NCI-H446 treated with DMSO at 0.1 percent for 48 hours (cell line): ENCODE measurements at places on chromosomes 16 and 17.

DNA sequence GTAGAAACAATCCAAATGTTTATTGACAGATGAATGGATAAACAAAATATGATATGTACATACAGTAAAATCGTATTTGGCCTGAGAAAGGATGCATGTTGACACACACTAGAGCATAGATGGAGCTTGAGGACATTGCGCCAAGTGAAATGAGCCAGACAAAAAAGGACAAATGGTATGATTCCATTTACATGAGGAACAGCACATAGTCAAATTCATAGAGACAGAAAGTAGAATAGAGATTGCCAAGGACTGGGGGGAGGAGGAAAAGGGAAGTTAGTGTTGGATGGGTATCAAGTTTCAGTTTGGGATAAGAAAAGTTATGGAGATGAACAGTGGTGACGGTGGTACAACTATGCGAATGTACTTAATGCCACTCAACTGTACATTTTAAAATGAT is 47.9 kb downstream of the COPRS start:
- peak; percentile 58 for DNase-seq

DNA sequence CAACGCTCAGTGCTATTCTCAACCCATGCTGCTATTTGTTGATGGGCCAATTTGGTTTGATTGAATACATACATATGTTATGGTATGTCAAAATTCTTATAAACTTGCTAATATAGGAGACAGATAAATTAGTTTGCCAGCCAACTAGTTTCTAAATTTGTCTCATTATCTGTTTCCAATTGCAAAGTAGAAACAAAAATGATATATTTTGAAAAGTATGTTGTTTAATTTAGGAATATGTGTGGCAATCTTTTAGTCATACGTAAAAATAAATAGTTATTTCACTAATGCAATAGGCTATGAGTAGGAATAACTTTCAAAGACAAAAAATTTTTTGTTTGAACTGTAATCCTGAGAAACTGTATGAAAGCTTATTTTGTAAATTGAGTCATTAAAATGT is 210.6 kb upstream of the KCNJ16 start:
- no peak for DNase-seq

GRCh38 chr17:47701608-47702007 is 7.6 kb downstream of the TBKBP1 start:
- DNase-seq: no peak

GRCh38 chr16:4617880-4618279 is 3.2 kb upstream of the UBALD1 start:
- no peak for DNase-seq

GRCh38 chr17:6380915-6381438 is 53.9 kb downstream of the AIPL1 start:
- DNase-seq: no peak

- no peak for DNase-seq
Observed at GRCh38 chr16:71347146-71347545, 11.4 kb upstream of the CALB2 start.

DNA sequence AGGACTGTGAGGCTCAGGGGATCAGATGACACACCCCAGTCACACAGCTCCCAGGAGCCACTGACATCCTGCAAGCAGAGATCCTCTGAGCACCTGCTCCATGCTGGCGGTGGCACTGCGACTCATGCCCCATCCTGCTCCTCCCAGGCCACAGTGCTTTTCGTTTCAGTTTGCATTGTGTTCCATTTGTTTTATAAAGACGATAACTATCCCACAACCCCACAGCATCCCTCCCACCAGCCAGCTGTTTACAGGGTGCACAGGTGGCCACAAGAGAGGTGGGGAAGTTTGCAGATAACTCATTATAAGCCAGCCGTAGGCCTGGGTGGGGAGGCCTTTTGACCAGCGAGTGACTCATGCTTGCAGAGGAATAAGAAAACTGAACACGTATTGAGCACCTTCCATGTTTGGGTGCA is 28.2 kb downstream of the BCO1 start:
- no peak for DNase-seq

- DNase-seq: peak; percentile 32
Observed at GRCh38 chr17:50423553-50424159, 2.4 kb upstream of the ACSF2 start.

- DNase-seq: no peak
Observed at GRCh38 chr16:19599968-19600716, 44.6 kb downstream of the VPS35L start.

DNA sequence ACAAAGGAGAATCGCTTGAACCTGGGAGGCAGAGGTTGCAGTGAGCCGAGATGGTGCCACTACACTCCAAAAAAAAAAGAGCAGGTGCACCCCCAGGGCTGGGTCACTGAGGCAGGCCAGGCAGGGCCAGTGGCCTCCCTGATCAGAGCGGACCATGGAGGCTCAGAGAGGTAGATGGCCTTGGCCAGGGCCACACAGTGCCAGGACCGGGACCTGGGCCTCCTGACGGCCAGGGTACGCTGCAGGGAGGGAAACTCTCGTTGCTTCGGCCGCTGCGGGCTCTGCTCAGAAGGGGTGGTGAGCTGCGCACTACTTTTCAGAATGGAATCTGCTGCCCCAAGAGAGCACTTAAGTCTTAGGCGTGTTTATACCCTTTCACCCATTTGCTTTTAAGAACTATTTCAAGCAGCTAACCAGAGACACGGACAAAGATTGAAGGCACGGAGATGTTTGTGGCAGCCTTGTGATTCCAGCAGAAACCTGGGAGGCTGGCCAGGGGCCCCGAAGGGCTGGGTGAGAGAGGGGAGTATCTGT is 17.1 kb downstream of the MYO1C start:
- DNase-seq: no peak

- peak; percentile 32 for DNase-seq
Observed at GRCh38 chr17:76816590-76817135, 51.5 kb upstream of the MGAT5B start.

GRCh38 chr16:85865-86264 is 7.8 kb downstream of the MPG start:
- DNase-seq: no peak

DNA sequence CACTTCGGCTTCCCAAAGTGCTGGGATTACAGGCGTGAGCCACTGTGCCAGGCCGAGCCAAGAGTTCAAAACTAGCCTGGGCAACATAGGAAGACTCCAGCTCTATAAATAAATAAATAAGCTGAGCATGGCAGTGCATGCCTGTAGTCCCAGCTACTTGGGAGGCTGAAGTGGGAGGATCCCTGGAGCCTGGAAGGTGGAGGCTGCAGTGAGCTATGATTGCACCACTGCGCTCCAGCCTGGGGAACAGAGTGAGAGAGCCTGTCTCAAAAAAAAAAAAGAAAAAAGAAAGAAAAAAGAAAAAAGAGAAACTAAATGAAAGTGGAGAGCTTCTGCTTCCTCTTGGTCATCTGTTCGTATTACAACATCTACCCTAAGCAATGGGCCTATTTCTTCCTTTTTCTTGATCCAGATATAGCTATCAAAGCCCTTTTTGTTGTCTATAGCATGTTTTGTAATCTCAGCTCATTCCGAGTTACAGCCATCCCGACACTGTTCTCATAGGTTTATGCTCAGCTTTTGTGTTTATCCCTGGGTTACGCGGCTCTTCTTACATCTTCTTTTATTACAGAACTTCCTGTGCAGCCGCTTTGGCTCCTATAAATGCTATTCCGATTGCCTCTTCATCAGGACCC is 14.1 kb upstream of the MAPK3 start:
- DNase-seq: no peak
